ENCODE measurements at places on chromosomes 16 and 17.

- no peak for DNase-seq
These were observed 2.3 kb downstream of the ALYREF start for GRCh38 chr17:81888988-81889595.

DNA sequence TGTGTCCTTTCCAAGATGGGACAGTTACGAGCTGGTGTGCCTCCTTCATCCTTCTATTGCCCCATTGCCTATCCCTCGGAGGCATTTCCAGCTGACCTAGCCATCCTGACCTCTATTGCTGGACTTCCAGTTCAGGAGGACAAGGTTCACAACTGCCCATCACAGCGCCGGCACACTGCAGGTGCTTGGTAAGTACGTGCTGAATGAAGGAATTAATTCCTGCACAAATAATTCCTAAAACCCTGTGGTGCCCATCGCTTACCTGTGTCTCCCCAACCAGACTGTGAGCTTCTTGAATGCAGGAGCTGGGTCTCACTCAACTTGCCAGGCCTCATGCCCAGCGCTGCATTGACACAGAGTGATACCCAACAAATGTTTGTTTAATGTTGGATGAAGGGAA, 13.0 kb downstream of the ALOX15B start:
- DNase-seq, result no peak

DNA sequence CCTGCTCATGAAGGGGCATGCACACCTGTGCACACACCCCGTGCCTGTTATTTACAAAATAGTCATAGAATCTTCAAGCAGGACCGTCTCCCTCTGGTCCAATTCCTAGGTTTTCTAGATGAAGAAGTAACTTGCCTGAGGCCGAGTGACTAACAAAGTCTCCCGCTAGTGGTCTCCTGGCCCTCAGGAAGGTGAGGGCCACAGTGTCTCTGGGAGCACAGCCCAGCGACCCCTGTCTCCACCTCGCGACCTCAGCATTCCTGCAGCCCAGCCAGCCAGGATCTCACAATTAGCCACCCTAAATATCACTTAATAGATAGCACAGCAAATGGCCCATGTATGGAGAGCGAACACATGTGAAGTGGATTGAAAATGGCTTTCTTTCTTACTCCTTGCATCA, 30.5 kb upstream of the CACNG1 start:
- no peak for DNase-seq

GRCh38 chr17:2701161-2701995, 10.2 kb downstream of the CLUH start:
- no peak for DNase-seq

DNA sequence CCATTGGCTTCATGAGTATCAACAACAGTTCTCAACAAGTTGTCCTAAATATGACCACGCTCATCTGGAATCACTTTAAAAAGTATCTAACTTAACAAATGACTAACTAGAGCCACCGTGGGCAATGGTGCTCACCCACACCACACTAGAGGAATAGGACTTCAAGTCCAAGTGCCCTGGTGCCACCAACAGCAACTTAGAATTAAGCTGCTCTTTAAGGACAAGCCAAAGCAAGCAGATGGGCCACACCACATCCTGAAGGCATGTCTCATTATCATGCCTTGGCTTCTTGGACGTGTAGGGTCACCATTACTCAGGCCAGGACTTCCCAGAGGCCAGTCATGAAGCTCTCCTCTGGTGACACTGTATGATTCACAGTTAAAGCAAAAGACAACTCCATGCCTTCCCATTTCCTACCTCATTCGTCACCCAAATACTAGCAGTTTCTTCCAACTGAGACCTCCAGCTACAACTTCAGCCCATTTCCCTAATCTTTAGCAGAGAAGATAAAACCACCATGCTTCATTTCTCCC, 9.4 kb upstream of the SLC6A4 start:
- no peak for DNase-seq

DNA sequence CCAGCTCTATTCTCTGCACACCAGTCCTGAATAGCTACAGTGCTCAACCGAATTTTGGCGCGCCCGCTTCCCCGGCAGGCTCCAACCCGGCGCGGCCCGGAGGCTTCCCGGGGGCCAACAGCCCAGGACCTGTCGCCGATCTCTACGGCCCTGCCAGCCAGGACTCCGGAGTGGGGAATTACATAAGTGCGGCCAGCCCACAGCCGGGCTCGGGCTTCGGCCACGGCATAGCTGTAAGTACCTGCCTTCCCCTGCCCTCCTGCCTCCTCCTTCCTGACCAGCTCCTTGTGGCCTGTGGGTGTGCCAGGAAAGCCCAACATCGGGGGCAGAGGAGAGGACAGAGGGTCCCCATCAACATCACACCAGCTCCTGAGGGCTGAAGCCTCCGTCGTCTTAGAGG, 70.2 kb downstream of the CCDC182 start:
- DNase-seq, result no peak

- DNase-seq, result no peak
These were observed 145.4 kb downstream of the SOX9 start for GRCh38 chr17:72266112-72266775.

- no peak for DNase-seq
These were observed 1257.1 kb upstream of the GOT2 start for GRCh38 chr16:59991171-59991570.

DNA sequence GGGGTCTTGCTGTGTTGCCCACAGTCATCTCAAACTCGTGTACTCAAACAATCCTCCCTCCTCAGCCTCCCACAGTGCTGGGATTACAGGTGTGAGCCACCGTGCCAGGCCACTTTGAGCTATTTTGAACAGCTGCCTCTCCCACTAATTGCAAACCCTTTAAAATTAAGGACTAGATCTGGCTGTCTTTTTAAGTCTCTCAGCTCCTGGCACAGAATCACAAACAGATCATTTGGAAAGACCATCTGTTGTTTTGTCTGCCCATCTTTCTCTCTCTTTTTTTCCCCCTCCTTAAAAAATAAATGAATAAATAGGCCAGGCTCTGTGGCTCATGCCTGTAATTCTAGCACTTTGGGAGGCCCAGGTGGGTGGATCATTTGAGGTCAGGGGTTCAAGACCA, 10.9 kb upstream of the STAT3 start:
- DNase-seq, result no peak

DNA sequence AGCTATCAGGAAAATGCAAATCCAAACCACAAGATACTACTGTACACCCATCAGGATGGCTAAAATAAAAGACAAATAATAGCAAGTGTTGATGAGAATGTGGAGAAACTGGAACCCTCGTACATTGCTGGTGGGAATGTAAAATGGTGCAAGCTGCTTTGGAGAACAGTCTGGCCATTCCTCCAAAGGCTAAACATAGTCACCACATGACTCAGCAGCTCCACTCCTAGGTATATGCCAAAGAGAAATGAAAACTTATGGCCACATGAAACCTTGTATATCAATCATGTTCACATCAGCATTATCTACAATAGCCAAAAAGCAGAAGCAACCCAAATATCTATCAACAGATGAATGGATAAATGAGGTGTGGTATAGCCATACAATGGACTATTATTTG, 28.5 kb downstream of the VAC14 start:
- no peak for DNase-seq

GRCh38 chr17:40953881-40954280, 12.9 kb downstream of the KRT39 start:
- peak; percentile 70 for DNase-seq

DNA sequence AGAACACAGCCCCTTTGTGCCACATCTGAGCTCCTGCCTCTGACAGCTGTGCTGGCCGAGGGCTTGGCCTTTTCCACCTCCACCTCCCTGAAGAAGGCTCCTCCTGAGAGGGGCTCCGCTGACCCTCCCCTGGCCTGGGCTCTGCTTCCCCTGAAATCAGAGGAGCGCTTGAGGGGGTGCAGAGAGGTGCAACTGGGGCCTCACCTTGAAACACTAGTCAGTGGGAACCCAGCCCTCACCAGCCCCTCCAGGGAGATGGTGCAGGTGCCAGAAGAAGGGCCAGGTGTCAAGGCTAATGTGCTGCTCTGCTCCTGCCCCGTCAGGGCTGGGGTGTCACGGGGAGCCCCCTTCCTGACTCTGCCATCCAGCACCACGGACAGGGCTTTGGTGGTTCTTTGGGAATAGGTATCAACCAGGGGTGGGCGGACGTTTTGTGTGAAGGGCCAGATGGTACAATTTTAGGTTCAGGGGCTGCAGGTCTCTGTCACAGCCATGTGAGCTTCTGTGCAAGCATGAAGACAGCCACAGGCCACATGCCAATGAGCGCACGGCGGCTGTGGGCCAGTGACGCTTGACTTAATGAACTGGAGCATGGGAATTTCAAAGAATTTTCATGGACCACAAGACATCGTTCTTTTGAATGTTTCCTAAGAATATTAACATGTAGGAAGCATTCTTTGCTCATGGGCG, 2.1 kb upstream of the ZG16B start:
- DNase-seq, result no peak

- no peak for DNase-seq
These were observed 66.9 kb downstream of the RAI1 start for GRCh38 chr17:17748179-17748578.

GRCh38 chr16:57690782-57691471, 3.7 kb upstream of the DRC7 start:
- DNase-seq, result peak; percentile 28

DNA sequence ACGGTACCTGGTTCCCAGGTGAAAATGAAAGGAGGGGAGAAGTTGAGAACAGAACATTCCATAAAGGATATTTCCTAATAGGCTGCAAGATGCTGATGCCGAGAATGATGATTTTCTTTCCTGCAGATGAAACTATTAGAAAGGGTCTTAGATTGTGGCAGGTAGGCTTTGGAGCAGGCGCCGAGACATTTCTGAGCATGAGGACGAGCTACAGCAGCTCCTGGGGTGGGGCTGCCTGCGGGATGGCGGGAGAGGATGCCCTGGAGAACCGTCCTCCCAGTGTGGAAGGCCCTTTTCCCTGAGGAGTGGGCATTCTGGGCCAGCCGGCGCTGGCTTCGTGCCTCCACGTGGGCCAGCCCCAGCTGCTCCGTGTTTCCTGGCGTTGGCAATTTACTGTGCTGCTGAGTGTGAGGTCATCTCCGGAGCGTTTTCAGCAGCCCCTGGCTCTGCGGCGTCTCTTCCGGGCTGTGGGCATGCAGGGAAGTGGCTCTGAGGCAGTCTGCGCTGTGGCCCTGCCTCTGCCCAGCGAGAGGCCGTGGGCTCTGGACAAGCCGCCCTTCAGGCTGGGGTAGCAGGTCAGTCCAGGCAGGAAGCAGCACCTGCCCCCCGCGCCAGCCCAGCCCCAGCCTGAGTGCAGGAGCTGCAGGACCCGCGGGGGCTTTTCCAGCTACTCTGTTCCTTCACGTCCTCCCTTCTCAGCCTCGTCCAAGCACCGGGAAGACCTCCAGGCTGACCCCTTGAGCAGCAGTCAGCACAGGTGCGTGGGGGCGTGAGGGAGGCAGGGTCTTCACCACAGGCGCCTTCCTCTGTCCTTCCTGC, 12.2 kb downstream of the ENGASE start:
- no peak for DNase-seq

- peak; percentile 95 for DNase-seq
These were observed 3.3 kb downstream of the GRN start for GRCh38 chr17:44348234-44348987.

DNA sequence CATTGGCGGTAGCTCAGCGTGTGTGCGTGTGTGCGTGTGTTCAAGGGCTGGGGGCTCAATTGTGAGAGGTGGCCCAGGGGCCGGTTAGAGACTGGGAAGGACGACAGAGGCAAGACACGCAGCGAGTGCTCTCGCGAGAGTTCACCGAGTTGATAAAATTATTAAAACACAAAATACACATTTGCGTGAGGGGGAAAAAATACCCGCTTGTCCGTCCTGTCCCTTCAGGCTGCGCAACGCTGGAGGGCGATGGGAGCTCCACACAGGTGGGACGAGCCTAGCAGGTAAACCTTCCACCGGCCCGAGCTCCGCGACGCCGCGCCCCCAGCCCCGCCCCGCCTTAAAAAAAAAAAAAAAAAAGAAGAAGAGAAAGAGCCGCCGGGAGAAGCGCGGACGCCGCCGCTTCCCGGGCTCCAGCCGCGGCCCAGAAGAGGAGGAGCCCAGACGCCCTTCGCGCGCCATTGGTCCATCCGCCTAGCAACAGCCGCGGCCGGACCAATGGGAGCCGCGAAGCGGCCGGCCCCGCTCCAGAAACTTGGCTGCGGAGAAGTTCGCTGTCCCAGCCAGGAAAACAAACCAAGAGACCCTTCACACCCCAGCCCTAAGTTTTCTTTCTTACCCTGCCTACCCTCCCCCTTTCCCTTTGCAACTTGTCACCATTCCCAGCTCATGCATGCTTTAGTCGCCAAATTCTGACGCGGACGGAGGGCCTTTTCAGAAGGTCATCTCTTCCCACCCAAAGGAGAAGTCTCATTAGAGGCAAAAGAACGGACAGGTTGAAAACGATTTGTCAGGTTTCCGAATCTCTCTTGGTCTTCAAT, 169.9 kb upstream of the MAF start:
- DNase-seq, result peak; percentile 85

- DNase-seq, result no peak
These were observed 31.1 kb downstream of the C16orf82 start for GRCh38 chr16:27097800-27098230.

DNA sequence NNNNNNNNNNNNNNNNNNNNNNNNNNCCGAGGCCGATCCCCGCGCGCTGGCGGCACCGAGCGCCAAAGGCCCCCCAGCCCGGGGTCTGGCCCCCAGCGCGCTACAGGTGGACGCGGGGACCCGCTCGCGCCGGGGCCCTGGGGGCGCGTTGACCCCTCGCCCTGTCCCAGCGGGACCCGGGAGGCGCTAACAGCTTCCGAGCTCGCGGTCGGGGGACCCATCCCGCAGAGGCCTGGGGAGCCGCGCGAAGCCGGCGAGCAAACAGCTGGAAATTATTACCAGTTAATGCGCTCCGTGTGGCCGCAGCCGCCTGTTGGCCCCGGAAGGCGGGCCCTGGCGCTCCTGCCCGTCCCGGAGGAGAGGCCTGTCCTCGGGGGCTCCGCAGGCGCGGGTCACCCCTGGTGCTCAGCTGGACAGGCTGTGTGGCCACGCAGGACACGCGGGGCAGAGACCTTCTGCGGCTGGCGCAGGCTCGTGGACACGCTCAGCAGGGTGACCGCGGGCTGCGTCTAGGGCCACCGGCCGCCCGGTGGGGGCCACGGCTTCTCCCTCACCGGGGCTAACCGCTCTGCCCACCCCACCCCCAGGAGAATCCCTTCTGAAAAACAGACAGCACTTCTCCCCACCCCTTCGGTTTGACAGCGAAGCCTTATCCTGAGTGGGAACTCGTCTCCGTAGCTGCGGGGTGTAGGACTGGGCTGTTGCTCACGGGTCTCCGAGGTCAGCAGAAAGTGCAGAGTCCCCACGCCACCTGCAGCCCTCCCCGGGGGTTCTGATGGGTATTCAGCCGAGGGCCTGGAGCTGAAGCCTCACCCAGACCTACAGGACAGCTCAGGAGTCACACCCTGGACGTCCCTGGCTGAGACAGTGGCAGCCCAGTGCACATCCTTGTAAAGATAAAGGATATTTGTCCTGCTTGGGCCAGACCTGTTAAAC, 138.7 kb upstream of the RPH3AL start:
- DNase-seq, result no peak

DNA sequence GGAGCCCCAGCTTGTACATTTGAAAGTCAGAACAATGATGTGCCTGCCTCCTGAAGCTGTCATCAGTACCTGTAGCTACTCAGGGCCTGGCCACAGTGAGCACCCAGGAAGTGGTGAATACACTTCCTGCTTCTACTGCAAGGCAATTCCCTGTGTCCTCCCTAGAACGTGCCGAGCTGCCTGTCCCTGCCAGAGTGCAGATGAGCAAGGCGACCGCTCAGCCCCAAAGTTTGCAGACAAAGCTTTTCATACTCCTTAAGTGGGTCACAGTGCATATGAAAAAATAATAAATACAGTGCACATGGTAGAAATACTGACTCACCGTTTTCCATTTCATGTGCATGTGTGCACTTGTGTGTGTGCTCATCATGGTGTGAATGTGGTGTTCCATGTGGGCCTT, 77.3 kb downstream of the MPRIP start:
- DNase-seq, result no peak

All from inflammatory macrophage (primary cell).